Fibroblast of villous mesenchyme (primary cell): ENCODE measurements at places on chromosomes 3 and 15. TPM values are rescaled to one million over a fixed set of nuclear protein-coding genes. Genes with fewer than 3 reads are reported as not detected.

- DNase-seq: peak; percentile 67
Observed at GRCh38 chr3:149371001-149371722, 6.3 kb downstream of the TM4SF1 start.

DNA sequence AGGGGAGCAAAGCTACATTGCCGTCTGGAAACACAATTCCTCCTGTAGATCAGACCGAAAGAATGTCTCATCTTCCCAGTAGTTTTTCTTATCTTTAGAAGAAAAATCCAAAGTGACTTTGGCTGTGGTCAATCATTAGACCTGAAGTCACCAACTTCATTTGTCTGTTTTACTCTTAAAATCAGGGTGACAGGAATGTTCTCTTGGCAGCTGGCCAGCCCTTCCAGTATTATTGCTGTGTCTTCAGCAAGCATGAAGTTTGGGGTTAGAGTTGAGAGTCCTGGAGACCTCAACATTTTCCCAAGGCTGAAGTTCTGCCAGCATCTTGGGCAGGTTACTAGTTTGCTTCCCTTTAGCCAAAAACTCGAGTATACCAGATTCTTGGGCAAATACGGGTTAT is 32.5 kb downstream of the RSL24D1 start:
- no peak for DNase-seq

- peak; percentile 15 for DNase-seq
Observed at GRCh38 chr15:70923311-70924080, 30.9 kb downstream of the LRRC49 start.

DNA sequence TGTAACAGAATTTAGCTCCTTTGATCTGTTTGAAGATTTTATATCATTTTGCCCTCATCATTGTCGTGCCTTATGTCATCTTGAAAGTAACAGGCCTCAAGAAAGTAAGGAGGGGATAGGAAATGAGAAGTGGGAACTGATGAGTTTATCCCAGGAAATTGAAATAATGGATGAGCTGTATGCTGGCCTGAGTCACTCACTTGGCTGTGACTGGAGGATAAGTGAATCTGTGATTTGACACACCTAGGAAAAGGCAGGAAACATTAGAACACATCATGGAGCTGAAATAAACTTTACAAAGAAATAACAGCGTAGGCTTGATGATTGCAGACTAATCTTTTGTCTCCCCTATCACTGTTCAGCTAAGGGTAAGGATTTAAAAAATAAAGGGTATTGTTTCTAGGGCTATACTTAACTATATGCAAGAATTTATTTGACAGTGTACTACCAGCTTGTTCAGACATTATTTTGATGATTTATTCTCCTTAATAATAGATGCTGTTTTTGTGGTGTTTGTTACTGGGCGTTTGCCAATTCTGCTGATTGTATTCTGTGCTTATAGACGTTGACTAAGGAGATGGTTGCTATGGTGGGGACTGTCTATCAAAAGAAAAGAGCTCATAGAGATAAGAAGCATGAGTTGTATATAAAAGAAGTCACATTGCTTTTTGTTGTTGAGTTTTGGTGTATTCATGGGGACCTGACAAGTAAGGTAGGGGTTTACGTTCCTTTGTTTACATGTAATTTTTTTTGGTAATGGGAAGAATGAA is 105.6 kb upstream of the ROPN1 start:
- no peak for DNase-seq

DNA sequence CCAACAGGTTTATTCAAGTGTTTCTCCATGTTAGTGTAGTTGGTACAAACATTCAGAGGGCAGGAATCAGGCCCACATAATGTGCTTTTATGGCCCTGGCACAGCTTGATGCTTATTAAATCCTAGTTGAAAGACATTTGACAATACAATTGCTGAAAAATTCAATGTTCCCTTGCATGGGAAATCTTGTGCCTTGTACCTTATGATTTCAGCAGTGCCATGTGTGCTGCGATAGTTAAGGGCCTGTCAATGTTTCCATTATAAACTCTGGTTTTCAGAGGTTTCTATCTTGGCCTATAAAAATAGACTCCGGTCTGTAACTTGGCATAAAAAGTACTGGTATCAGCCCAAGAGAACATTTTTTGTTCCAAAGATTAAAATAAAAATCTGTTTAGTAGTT is 207.2 kb downstream of the TBC1D5 start:
- no peak for DNase-seq

DNA sequence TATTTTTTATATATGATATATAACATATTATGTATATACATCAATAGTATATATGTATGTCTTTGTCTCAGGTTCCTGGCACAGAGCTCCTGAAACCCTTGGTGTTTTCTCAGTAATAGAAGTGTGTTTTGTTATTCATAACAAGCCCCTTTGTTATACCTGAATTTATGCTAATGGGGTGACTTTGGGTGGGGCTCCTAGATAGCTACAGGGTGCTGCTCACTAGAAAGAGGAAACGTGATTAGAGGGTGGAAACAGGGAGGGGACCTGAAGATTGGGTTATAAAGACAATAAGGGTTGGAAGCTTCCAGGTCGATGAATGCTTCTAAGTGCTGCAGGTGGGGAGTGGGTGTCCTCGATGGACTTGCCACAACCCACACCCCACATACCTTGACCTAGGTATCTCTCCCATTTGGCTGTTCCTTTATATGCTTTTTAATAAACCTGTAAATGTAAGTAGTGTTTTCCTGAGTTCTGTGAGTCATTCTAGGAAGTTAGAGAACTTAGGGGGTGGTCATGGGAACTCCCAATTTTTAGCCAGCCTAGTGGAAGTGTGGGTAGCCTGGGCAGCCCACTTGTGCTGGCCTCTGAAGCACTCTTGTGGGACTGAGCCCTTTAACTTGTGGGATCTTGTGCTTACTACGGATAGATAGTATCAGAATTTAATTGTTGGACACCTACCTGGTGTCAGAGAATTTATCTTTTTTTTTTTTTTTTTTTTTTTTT is 36.9 kb upstream of the C15orf39 start:
- no peak for DNase-seq

DNA sequence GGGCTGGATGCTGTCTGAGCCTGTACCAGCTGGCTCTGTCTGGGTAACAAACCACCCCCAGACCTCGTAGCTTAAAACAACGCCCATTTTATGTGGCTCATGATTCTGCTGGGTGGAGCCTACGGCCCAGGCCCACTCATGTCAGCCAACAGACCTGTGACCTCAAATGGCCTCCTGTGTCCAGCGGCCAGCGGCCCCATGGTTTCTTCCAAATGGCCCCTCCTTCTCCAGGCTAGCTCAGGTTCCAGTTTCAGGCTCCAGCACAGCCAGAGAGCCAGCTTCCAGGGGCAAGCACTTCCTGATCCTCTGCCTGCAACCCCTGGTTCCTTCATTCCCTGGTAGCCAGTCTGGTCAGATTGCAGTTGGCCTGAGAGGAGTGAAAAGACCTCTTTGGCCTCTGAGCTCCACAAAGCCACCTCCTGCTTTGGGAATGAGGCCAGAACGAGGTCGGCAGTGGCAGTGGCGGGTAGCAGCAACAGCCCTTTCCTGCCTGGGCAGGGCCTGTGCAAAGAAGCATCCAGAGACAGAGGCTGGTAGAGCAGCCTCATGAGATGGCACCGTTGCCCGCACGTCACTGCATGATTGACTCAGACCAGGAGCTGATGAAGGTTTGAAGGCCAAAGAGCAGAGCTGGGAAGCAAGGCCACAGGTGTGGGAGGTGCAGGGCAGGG is 21.0 kb upstream of the PLXNA1 start:
- DNase-seq: no peak

DNA sequence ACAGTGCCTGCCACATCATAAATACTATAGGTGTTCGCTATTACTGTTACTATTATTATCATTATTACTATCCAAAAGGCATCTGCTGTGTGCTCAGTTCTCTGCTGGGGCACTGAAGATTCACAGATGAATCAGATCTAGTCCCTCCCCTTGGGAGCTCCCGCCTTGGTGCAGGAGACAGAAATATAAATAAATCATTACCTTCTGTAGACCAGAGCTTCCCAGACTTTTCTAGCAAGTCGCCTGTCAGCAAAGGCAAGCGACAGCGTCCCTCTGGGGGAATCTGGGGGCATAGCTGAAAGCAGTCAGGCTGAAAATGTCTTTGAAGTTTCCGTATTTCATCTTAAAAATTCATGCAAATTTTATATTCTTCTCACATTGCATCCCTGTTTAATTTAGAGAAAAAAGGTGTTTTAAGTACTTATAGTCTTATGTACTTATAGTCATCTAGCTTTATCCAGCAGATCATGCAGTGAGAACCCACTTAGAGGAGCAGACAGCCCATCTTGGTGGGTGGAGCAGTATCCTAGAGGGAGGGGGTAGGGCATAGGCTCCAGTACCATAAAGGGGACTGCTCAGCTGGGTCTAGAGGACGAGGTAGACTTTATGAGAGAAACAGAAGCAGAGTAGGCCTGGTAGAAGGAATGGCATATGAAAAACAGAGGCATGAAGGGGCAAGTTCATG is 10.4 kb upstream of the BRPF1 start:
- no peak for DNase-seq

DNA sequence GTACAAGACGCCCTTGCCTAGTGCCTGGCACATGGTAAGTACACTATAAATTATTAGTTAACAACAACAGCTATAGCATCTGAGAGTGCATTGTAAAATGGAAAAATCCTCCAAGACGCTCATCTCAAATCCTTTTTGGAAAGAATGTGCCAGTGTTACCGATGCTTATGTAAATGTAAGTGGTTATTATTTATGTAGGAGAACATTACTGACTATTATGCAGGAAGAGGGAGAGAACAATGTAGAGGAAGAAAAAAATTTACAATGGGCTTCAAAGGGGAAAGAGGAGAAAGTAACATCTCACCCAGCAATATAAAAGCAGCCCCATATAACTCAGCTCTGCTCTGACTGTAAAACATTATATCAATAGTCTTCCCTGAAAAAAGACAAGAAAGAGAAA is 155.3 kb upstream of the LPP start:
- no peak for DNase-seq

- DNase-seq: no peak
Observed at GRCh38 chr15:41559239-41559782, 299 bp downstream of the TYRO3 start.

DNA sequence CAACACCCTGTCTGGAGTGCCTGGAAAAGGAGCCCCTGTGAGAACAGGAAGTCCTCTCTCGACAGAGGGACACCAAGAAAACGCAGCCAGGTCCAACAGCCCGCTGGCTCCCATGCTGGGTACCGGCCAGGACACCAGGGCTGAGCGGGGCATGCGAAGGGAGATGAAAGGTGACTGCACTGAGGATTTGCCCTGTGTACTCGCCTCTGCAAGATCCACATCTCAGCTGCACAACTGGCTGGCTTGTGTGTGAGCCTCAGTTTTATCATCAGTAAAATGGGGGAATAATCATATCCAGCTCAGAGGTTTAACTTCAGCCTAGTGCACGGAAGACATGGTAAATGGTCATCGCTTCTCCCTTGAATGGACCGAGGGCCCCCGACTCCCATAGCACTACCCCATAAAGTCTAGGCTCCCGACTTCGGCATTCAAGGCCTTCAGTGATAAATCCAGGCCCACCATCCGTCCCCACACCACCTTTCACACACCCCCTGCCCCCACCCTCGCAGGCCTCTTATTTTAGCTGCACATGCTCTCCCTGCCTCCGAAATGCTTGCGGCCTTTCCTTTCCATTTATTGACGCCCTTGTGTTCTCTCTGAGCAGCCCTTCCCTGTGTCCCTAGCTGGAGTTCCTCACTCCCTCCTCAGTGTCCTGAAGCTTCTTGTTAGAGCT is 15.8 kb downstream of the ISG20 start:
- no peak for DNase-seq

DNA sequence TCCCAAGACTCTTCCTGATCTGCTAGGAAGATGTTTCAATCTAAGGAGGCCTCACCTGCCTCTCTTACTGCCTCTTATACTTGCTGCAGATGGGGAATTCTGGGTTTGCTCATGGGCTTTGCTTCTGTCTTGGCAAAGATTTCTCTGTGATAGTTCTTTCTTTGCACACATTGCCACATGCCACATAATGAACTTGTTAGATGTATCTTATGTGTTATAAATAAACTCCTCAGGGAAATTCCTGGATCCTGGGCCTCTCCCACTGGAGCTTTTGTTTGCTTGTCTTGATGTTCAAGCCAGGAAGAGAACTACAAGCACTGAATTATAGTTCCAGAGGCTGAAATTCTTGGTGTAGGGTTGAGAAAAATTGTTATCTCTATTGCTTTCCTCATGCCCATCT is 12.2 kb downstream of the RTP1 start:
- DNase-seq: no peak

GRCh38 chr15:71650603-71651002 is 159.8 kb upstream of the NR2E3 start:
- no peak for DNase-seq

- peak; percentile 69 for DNase-seq
Observed at GRCh38 chr15:47332481-47332880, 384.8 kb upstream of the SEMA6D start.

GRCh38 chr3:116929505-116930222 is 220.1 kb downstream of the TUSC7 start:
- peak; percentile 66 for DNase-seq

DNA sequence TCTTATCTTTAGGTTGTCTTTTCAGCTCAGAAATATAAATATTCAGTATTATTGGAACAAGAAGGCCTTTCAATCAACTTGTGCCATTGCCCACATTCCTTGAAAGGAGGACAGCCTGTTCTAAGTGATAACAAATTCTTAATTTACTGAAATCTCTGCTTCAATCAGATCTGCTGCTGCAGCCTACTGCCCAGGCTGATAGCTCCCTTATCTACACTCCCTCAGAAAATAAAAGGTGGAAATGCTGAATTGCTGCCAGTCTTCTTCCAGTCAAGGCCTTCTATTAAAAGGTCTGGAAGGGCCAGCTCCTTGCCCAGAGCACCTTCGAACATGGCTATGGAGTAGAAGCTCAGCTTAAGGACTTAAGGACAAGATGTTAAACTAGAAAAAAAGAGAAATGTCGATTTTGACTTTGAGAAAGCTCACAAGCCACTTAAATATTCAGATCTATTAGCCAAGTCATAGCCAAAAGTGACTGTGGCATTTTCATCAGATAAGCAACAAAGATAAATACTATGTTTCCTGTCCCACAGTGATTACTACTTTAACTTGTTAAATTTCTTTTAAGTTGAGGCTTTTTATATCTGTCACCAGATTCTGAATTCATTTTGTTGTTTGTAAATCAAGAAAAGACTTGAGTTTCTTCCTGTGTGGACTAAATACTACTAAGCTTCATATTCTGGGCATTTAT is 480.5 kb upstream of the CBLB start:
- no peak for DNase-seq

- no peak for DNase-seq
Observed at GRCh38 chr3:131898346-131898745, 136.5 kb downstream of the CPNE4 start.

GRCh38 chr3:75692061-75692460 is 27.9 kb downstream of the FRG2C start:
- DNase-seq: no peak

- no peak for DNase-seq
Observed at GRCh38 chr3:30281526-30281925, 324.9 kb upstream of the TGFBR2 start.

GRCh38 chr3:8938021-8938420 is 25.3 kb downstream of the RAD18 start:
- DNase-seq: peak; percentile 39

Gene DUT
- total RNA-seq: 45.3 and 53.8 TPM in 2 replicates

Gene CX3CR1
- not detected in 2 replicates for total RNA-seq

Gene IGF2BP2
- total RNA-seq: 62.5 and 67.8 TPM in 2 replicates

Gene HGD
- 0.32 and 0.43 TPM in 2 replicates for total RNA-seq

Gene LRRIQ4
- 0.32 TPM in 1 of 2 replicates, not detected in the other for total RNA-seq

Gene AGBL1
- total RNA-seq: not detected in 2 replicates

Gene TMC3
- total RNA-seq: not detected in 2 replicates

Gene DNAJC17
- total RNA-seq: 24.5 and 30.7 TPM in 2 replicates

Gene LNP1
- total RNA-seq: 4.2 and 4.7 TPM in 2 replicates

Gene WDR49
- total RNA-seq: under 0.01 and 0.32 TPM in 2 replicates

Gene SLC51B
- total RNA-seq: not detected in 2 replicates

Gene ALPK3
- 0.86 and 1.3 TPM in 2 replicates for total RNA-seq

Gene PLA2G4E
- not detected in 2 replicates for total RNA-seq

Gene ZMYND10
- 0.97 and 1.3 TPM in 2 replicates for total RNA-seq

Gene NR2E3
- 0.86 and 0.97 TPM in 2 replicates for total RNA-seq

Gene MRAS
- 46.4 and 53.5 TPM in 2 replicates for total RNA-seq

Gene PLXNA1
- total RNA-seq: 63.0 and 70.2 TPM in 2 replicates
